ENCODE measurements at places on chromosomes 13 and 19.

DNA sequence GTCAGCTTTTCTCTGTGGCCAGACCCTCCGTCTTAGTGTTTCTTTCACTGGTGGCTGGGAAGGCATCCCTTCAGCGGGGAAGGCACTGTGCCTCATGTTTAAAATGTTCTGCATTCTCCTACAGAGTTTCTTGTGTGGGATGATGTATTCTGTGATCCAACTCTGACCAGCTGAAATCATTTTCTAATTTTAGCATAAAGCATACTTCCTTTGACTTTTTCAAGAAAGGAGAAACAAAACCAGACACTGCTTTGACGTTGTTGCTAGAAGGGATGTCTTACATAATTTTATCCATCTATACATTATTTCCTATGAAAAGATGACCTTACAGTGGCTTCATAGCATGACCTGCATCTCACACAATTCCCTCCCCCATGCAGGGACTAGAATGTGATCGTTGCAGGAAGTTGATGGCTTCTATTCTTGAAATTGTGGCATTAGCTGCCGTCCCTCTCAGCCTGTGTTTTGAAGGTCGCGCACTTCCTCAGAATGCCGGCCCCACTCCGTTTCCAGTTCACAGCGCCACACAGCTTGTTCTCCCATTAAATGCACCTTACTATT is 38.6 kb upstream of the TEX29 start:
- DNase-seq = peak; percentile 67

DNA sequence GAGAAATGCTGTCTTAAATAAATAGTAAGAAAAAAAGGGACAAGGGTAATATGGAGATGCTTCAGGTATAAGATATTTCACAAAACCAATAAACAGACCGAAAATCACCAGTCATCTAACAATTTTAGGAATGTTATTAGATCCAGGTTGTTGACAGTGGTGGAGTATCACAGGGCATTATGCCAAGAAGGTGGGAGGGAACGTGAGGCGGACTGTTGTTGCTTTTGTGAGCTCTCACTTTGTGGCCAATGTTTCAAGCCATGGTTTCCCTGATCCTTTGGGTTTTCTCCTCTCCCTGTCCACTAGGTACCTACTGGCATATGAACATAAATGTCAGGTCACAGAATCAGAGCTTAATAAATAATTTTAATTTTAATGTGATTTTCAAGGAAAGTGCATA is 790.3 kb upstream of the SLITRK1 start:
- no peak for DNase-seq

DNA sequence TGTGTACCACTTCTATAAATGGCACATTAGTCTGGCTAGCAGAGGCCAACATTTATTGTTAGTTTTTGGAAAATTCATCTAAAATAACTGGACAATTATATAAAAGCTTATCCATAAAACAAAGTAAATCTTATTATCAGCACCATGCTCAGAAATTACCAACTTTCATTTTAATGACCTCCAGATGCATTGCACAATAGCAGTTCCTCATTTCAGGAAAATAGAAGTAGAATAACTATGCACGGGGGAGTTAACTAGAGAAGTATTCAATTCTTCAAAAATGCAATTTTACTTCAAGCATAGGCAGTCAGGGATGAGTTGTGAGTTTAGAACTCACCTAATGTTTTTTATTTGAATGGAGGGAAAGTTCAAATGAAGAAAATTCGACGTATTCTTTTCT is 1023.5 kb downstream of the PCDH17 start:
- no peak for DNase-seq

- no peak for DNase-seq
Observed at GRCh38 chr13:76797361-76797760, 88.8 kb downstream of the KCTD12 start.

DNA sequence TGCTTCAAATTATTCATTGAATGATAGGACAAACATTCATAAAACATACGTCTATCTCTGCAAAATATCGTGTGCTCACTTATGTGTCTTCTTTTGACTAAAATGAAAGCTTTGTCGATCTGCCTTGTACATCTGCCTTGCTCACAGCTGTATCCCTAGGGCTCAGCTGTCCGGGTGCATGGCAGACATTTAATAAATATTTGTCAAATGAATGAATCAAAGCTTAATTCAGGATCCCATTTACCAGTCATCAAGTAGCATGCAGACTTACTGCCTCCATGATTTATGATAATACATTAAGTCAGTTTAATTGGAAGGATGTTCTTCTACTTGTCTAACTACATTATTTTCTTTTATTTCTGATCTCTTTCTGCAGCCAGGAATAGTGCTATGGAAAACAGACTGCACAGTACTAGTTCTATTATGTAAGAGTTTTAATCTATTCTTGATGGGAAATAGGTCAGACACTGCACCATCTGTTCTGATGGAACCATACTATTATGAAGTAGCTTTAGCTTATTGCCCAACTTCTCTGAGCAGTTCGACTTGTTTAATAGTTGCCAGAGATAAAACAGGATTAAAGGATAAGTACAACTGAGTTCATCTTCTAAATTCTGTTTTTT is 13.2 kb downstream of the SLC46A3 start:
- DNase-seq = peak; percentile 46

DNA sequence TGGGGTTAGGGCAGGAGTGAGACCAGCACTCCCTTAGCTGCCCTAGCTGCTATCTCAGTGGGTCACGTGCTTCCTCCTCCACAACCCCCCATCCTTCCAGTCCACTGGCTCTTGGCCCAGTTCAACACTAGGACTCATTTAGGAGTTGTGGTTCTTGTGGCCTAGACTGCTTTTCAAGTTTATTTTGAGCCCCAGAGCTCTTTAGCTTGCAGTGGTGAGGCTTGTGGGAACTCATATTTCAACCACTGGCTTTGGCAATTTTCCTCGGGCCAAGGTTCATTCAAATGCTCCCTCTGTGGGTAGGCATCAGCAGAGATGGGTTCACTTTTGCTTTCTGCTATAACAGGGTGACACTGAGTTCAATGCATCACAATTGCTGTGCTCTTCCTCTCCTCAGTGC is 436.2 kb upstream of the SLITRK5 start:
- DNase-seq = no peak

GRCh38 chr19:30078381-30078910 is 136.4 kb downstream of the URI1 start:
- DNase-seq = no peak

GRCh38 chr19:7781157-7781556 is 18.1 kb downstream of the CLEC4M start:
- no peak for DNase-seq

- peak; percentile 15 for DNase-seq
Observed at GRCh38 chr13:74026753-74027152, 107.5 kb downstream of the KLF12 start.

- no peak for DNase-seq
Observed at GRCh38 chr13:92044351-92044750, 645.9 kb downstream of the GPC5 start.
